ENCODE measurements at places on chromosomes 1 and 21. TPM values are rescaled to one million over a fixed set of nuclear protein-coding genes. Genes with fewer than 3 reads are reported as not detected.

DNA sequence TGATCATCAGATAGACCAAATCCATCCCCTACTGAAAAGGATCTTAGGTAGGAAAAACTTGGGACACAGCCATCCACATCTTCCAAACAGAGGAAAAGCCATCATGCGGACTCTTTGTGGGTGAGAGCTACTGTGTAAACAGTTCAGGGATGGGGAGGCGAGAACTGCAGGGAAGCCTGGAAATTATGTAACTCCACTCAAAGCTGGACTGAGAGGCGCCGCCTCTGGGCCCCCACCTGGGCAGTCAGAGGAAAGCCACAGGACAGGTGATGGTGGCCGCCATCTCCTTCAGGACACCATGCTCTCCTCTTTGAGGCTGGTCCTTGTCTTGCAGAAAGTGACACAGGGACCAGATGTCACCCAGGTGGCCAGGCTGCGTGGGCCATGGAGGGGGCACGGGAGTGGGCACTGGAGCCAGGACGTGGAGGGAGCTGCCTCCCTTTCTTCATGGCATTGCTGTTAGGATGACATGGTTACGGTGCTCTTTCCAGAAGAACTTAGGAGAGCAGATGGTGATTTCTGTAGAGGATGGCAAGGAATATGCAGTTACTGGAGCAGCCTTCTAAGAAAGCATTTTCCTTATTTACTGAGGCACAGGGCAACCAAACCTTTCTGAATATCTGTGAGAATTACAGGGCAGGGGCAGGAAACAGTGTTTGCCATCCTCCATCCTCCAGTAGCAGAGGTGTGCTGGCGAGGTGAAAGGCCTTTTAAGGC, 32.0 kb upstream of the TDRD10 start:
- no peak for DNase-seq

- DNase-seq = no peak
Observed at GRCh38 chr21:30962013-30962412, 76.3 kb downstream of the KRTAP19-8 start.

GRCh38 chr1:87464022-87464490, 135.4 kb downstream of the LMO4 start:
- no peak for DNase-seq

CAPZB gene
- 225 TPM for polyA plus RNA-seq

ST6GALNAC5 gene
- not detected for polyA plus RNA-seq

All from muscle of arm (tissue), 14 donors.